ENCODE measurements at places on chromosomes 16 and 17.

GRCh38 chr17:76929148-76929547, 60.9 kb downstream of the MGAT5B start:
- DNase-seq: no peak

DNA sequence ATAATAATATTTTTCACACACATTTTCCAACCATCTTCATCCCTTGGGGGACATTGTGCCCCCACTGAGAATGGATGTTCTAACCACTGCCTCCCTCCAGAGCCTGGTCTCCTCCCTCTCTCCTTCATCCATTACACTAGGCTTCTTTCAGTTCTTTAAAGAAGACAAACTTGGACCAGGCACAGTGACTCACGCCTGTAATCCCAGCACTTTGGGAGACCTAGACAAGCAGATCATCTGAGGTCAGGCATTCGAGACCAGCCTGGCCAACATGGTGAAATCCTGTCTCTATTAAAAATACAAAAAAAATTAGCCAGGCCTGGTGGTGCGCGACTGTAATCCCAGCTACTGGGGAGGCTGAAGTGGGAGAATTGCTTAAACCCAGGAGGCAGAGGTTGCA, 6.5 kb downstream of the ALOX15 start:
- no peak for DNase-seq

- DNase-seq: no peak
These were observed 146.1 kb downstream of the SEC14L1 start for GRCh38 chr17:77286641-77287431.

DNA sequence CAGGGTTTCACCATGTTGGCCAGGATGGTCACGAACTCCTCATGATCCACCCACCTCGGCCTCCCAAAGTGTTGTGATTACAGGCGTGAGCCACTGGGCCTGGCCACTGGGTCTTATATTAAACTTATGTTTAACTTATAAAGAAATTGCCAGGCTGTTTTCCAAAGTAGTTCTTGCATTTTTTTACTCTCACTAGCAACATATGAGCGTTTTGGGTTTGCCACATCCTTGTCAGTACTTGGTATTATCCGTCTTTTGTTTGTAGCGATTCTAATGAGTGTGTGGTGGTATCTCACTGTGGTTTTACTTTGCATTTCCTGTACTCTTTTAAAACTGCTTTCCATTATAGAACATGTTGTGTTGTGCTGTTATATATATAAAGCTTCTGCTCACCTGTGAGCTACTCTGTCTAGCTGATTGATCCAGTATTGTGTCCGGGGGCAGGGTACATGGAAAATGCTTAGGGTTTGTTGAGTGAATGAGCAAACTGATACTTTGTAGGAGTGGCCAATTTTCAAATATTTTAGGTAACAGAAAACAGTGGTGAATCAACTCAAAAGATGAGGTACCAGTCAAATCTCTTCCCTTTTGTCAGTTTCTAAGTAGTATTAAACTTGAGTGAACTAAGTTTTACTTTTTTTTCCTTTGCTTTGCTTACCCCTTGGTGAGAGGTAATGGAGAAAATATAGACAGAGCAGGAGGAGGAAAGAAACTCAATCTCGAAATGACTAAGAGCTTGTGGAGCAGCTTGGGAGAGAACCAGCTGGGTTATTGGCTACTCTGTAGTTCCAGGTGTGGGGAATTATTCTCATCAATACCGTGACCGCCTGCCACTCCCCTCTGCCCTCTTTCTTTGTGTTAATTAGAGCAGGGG, 75.8 kb downstream of the PITPNC1 start:
- no peak for DNase-seq

DNA sequence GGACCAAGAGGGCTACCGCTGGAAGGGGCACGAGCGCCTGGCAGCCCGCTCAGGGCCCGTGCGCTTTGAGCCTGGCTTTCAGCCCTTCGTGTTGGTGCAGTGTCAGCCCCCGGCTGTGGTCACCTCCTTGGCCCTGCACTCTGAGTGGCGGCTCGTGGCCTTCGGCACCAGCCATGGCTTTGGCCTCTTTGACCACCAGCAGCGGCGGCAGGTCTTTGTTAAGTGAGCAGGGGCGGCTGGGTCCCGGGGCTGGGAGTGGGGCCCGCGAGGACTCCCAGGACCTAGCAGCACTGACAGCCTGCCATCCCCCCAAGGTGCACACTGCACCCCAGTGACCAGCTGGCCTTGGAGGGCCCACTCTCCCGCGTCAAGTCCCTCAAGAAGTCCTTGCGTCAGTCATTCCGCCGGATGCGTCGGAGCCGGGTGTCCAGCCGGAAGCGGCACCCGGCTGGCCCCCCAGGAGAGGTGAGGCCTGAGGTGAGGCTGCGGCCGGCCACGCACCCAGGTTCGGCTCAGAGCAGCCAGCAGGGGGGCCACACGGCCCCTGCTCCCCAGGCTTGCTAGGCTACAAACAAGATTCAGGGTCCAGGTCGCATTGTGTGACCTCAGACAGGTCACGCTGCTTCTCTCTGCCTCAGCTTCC, 17.4 kb upstream of the MYO15B start:
- no peak for DNase-seq

DNA sequence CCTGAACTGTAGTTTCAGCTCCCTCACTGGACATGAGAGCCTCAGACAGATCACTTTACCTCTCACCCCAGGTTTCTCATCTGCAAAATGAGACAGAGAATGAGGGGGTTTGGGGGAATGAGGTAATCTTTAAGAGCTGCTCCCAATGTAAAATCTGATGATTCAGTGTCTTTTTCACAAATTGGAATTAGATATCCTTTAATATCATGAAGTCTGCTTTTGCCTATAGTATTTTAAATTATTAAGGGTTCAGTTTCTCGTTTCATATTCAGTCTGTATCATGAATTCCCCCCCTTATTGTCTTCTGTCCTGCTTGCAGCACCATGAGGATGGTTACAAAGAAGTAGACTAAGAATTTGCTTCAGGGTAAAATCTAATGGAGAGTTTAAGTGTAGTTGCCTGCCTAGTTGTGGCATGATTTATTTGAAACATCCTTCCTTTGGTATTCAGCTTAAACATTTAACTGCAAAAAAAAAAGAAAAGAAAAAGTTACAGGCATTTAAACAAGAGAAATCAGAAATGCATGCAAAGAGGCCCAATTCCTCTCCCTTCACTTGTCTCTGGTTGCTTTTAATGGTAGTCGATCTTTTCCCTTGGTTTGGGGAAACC, 77.3 kb downstream of the WNT3 start:
- DNase-seq: no peak

DNA sequence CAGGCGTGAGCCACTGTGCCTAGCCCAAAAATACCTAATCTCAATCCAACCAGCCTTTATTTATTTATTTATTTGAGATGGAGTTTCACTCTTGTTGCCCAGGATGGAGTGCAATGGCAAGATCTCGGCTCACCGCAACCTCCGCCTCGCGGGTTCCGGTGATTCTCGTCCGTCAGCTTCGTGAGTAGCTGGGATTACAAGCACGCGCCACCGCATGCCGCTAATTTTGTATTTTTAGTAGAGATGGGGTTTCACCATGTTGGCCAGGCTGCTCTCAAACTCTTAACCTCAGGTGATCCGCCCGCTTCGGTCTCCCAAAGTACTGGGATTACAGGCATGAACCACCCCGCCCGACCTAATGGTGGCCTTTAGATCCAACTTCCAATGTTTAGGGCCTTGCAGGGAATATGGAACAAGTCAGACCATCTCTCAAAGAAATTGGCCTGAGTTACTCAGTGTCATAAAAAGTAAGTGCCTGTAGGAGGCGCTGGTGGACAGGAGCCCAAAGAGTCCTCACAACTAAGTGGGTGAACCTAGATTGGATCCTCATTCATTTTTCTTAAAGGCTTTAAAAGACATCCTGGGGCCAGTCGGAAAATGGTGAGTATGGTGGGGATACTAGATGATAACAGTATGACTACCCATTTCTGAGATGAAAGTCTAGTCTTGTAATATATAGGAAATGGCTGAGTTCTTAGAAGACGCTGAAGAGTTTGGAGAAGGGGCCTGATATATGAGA, 4.6 kb downstream of the ZSCAN10 start:
- DNase-seq: no peak

DNA sequence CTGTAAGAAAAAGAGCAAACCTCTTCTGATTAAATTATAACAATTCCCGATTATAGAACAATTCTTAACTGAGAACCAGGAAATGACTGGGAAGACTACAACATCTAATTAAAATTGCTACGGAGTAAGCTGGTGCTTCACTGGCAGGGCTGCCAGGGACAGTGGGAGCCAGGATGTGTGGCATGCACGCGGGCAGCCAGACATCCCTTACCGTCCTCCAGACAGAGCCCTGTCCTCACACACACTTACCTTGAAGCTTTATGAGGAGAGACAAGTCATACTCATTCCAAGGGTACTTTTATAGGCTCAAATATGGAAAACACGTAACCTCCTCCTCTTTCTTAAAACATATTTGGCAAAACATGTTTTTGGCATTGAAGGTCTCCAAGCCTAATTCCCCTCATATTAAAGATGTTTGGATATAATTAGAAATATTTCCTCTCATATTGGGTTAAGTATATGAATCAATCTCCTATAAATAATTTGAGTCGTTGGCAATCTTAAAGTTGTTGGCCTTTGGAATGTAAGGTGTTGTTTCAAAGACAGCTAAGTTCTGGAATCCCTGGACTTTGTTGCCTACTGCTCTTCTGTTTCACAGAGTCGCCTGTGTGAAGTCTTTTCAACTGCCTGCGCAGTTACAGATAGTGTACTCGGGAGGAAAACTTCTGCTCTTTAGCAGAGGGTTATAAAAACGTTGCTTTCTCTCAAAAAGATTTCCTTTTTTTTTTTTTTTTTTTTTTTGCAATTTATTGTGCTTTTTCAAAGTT, at the start of gene MYH1:
Gene MYH1 (minus strand): TSS at position 272 of the 767 bp plus-strand sequence. CDS start 1,900 bp downstream, outside the sequence.
- no peak for DNase-seq

DNA sequence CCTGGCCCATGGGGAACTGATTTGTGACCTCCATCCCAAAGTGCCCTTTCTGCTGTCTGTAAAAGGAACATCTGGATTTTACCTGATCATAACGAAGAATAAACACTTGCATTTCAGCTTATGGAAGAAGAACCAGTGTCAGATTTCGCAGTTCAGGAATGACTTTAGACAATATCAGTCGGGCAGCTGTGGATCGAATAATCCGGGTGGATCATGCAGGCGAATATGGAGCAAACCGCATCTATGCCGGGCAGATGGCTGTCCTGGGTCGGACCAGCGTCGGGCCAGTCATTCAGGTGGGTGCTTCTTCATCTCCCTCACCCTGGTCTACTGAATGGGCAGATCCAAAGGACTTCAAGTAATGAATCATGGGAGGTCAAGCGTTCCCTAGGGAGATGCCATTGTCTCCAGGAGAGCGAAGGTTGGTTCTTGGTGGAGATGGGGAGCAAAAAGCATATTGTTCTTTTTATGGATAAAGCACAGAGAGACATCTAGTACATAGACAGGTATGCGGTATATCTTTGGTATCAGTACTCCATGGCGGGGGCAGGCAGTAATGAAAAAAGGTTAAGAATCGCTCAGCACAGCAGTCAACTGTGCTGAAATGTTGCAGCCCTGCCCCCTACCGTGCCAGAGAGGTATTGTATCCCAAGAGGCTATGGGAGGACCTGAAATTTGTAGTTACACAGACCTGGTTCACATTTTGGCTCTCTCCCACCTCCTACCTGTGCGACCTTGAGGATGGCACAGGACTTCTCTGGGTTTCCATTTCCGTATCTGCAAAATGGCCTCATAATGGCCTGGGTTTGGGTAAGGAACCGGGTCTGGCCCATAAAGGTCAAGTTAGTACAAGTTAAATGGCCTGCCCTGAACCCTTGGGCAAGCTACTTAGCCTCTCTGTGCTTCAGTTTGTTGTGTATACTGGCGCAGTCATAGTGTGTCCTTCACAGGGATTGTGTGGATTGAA, 4.7 kb downstream of the COQ7 start:
- DNase-seq: peak; percentile 16

DNA sequence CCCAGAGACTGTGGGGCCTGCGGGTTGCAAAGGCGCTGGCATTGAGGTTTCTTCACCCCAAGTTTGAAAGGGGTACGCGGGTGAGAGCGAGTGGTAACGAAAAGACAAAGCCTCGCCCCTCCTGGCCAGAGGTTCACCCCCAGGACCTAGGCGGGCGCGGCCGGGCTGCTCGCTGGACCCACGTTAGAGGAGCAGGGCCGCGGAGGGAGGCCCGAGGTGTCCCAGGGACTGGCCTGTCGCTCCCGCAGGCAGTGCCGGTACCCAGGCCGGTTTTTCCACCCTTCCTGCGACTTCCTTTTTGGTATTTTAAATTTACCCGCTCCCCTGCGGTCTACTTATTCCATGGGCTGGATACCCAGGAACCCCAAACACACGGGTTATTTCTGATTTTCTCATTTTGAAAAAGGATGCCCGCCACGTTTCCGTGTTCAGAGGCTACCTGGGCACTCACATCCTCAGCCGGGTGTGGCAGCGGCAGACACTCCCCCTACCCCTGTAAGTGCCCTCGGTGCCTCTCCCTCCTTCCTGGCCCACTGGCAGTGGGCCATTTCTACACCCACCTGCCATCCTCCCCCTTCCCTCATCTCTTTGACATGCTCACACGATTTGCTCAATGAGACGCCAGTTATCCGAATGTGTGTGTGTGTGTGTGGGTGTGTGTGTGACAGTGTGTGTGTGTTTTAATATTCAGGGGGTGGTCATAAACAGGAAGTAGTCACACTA, 1.6 kb upstream of the FOXL1 start:
- no peak for DNase-seq

- DNase-seq: peak; percentile 33
These were observed 1.7 kb upstream of the DBNDD1 start for GRCh38 chr16:90020838-90021382.

- no peak for DNase-seq
These were observed 1.7 kb downstream of the USP43 start for GRCh38 chr17:9647014-9647413.

GRCh38 chr17:200586-200985, 19.1 kb upstream of the DOC2B start:
- DNase-seq: no peak

DNA sequence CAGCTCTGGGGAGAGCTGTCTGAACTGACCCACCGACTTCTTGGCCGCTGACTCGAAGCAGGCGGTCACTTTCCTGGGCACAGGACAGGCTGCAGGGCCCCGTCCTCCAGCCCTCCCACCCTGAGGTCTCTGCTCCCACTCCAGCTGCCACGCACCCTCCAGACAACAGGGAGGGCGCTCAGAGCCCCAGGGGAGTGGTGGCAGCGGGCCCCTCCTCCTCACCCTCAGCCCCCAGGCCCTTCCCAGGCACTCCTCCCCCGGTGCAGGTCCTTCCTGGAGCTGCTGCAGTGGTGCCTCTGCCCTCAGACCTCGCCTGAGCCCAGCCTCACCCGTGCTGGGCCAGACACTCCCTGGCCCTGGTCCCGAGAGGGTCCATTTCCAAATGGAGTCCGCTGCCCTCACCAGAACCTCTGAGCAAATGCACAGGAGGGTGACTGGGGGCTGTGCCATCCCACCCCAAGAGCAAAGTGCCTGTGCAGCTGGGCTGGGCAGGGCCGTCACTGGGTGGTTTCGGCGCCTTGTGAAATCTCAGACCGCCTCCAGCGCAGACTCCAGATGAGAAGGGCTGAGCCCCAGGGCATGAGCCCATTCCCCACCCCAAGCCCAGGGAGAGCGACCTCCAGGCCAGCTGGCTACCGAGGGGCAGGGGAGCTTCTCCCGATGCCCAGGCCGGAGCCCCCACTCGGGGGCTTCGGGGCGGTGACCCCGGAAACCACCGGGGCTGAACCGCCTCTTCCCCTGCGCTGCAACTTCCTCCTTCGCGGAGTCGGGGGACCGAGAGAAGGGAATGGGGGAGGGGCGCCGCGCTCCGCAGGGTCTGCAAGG, 717 bp downstream of the CYBA start:
- DNase-seq: no peak
